Activated T-helper 17 cell treated with anti-CD3 and anti-CD28 coated beads, Interleukin-2, amount 50 U/mL, for 72 hours (primary cell): ENCODE measurements at places on chromosomes 7 and 10. TPM values are rescaled to one million over a fixed set of nuclear protein-coding genes. Genes with fewer than 3 reads are reported as not detected.
A peak's percentile ranks its signal among the peaks of the same experiment; 100 is the strongest.

GRCh38 chr10:78248651-78249464 is 215.2 kb downstream of the RPS24 start:
- ATAC-seq = no peak

DNA sequence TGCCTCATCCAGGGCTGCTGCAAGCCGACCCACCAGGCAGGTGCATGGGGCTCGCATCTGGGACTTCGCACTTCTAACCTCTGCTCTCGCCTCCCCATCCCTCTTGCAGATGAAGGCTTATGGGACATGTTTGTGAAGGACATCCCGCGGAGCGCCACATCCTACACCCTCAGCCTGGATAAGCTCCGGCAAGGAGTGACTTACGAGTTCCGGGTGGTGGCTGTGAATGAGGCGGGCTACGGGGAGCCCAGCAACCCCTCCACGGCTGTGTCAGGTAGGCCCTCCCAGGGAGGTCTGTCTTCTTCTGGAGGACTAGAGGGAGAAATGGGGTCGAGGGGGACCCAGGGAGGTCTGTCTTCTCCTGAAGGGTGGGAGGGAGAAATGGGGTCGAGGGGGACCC is 448.9 kb upstream of the FOXK1 start:
- ATAC-seq = no peak

GRCh38 chr10:349081-349480 is 213.8 kb downstream of the ZMYND11 start:
- no peak for ATAC-seq

- no peak for ATAC-seq
Observed at GRCh38 chr10:87692956-87693484, 33.3 kb downstream of the PAPSS2 start.

- no peak for ATAC-seq
Observed at GRCh38 chr7:106794276-106795083, 70.6 kb upstream of the PIK3CG start.

GRCh38 chr7:114112806-114113205 is 194.0 kb upstream of the PPP1R3A start:
- ATAC-seq = no peak

GRCh38 chr7:73876361-73876760 is 15.4 kb downstream of the TMEM270 start:
- no peak for ATAC-seq

DNA sequence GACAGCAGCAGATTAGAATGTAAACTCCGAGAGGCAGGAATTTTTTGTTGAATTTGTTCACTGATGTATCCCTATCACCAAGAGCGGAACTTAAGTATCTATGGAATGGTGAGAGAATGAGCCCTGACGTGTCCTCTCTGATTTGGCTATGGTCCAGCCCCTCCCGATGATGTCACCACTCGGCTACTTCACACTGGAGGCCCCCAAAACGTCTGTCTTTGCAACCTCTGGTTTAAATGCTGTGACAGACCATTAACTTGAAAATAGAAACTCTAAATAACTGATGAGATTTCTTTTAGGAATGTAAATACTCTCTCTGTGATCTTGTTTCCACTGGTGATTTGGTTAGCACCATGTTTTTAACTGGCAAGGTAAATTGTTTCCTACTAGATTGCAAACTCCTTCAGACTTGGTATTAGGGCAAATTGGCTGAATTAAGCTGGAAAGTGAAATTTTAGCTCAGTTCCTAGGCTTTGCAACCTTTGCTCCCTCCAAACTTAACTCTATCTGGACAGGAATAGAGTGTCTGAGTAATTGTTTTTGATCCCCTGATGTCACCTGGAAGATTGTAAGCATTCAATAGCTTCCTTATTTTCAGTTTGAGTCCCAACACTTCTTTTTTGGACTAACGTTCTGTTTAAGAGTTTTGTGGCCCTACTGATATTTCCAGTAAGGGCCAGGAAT is 19.1 kb downstream of the SLC16A12 start:
- ATAC-seq = no peak

DNA sequence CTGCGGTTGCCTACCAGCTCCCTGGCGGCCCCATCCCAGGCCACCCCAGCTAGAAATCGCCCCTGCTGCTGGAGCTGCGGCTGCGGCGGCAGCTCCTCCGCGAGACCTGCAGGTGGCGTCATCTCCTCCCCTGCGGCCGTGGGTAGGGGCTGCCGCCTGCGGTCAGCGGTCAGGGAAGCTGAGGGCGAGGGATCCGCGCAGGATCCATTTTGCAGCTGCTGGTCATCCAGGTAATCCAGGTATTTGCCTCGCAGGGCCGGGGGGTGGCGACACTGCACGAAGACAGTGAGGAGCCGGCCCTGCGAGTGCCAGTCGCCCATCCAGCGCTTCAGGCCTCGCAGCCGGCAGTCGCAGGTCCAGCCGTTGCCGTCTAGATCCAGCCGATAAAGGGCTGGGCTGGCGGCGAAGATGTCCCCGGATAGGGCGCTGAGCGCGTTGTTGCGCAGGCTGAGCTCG is 1.5 kb downstream of the TRIL start:
- no peak for ATAC-seq

DNA sequence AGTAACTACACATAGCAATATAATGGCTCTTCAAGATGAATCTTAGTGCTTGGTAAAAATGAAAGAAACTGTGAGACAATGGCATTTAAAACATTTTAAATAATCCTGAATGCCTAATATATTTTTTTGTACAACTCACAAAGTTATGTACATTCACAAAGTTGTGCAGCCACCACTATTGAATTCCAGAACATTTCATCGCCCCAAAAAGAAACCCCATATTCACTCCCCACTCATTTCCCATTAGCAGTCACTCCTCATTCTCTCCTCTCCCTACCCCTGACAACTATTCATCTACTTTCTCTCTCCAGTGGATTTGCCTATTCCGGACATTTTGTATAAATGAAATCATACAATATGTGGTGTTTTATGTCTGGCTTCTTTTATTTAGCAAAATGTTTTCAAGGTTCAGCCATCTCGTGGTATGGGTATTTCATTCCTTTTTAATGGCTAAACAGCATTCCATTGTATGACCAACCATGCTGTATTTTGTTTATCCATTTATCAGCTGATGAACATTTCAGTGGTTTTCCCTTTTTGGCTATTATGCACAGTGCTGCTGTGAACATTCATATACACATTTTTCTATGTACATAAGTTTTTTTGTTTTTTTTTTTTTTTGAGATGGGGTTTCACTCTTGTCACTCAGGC is 34.7 kb downstream of the ENTPD7 start:
- ATAC-seq = no peak

- ATAC-seq = peak; percentile 76
Observed at GRCh38 chr7:132882714-132883428, 199.0 kb downstream of the CHCHD3 start.

- ATAC-seq = no peak
Observed at GRCh38 chr7:13259930-13260329, 572.5 kb downstream of the ARL4A start.

GRCh38 chr7:132049462-132050304 is 493.3 kb upstream of the PODXL start:
- ATAC-seq = no peak

- no peak for ATAC-seq
Observed at GRCh38 chr10:27192284-27192683, 37.1 kb downstream of the MASTL start.

GRCh38 chr7:46957195-46957594 is 624.7 kb downstream of the TNS3 start:
- no peak for ATAC-seq

- ATAC-seq = no peak
Observed at GRCh38 chr7:22302951-22303423, 54.0 kb downstream of the RAPGEF5 start.

- ATAC-seq = no peak
Observed at GRCh38 chr10:4662576-4663161, 163.3 kb upstream of the AKR1E2 start.

DNA sequence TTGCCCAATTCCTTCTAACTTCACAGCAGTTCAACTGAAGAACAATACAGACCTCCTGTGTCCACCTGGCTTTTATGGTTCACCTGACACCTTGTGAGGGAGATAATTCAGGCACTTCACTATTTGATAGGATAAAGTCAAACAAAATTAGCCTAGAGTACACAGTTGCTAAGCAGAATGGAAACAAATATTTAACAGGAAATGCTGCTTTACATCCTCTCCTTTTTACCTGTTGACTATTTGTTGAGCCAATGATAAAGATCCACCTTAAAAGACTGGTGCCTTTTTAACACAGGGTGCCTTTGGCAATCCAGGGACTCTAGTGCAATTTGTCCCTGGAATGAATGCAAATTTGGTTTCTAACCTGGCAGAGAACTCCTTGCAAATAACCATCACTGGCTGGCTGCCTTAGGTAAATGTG is 39.8 kb downstream of the ITPRID1 start:
- no peak for ATAC-seq

- ATAC-seq = no peak
Observed at GRCh38 chr7:8133188-8133848, 128.6 kb downstream of the ICA1 start.

DNA sequence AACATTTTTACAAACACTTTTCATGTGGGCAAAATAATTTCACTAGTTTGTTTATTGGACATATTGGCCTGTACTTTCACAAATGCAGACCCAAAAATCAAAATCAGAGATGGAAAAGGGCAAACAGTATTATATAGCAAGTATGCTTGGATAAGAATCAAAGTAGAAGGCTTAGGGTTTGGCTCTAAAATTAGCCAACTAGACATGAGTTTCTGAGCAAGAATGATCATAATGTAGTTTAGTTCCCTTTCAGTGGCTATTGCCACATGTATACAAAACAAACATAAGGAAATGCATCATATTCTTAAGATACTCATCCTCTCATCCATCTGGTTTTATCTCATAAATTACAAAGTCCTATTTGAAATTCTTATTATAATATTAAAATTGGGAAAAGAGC is 132.5 kb downstream of the IMMP2L start:
- ATAC-seq = no peak

- peak; percentile 95 for ATAC-seq
Observed at GRCh38 chr10:16809074-16809718, 8.0 kb downstream of the RSU1 start.

DNA sequence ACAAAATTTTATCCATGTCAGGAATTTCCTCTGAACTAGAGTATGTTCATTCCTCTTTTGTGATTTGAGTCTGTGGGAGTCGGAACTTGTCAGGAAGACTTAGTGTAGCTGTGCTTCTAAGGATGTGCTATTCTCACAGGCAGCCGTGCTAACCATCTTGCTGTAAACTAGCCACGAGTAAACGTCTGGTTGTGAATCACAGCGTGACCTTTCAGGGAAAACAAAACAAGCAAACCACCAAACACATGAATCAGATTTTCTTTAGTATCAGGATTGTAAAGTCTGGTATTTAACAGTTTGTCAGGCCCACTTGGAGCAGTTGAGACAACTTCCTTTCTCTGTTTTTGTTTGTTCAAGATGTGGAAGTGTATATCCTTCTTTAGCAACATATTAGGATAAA is 32.0 kb downstream of the AUTS2 start:
- ATAC-seq = peak; percentile 83

- ATAC-seq = peak; percentile 88
Observed at GRCh38 chr10:42367532-42368230, 270.7 kb downstream of the ZNF33B start.

DNA sequence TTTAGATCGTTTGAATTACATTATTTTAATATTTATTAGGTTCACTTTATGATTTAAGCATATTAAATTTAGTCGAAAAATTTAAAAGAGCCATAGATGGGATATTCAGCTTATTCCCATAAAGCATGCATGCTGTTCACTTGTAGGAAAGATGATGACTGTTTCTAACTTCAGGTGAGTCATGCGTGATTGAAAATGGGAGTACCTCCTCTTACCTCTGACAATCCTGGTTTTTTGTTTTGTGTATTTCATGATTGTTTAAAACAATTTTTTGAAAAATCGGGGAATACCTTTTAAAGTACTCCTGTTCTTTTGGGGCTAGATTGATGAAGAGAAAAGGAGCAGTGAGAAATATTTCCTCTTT is 1.4 kb downstream of the TNKS2 start:
- peak; percentile 25 for ATAC-seq

The FAM180A gene
- total RNA-seq = not detected

The SCD gene
- total RNA-seq = 99.1 TPM

The TUBAL3 gene
- not detected for total RNA-seq

The GRID1 gene
- total RNA-seq = not detected

The KDM7A gene
- 31.1 TPM for total RNA-seq

The TRPV6 gene
- not detected for total RNA-seq

The FKBP9 gene
- total RNA-seq = 1.7 TPM

The DENND10 gene
- 15.6 TPM for total RNA-seq

The PRF1 gene
- total RNA-seq = 22.5 TPM

The NAT16 gene
- total RNA-seq = not detected

The PDZD7 gene
- total RNA-seq = 0.48 TPM

The TDRD1 gene
- 0.09 TPM for total RNA-seq

The PRSS58 gene
- total RNA-seq = not detected

The NXPH1 gene
- total RNA-seq = not detected

The SPDYE2 gene
- not detected for total RNA-seq
